Kidney tubule cell (primary cell): ENCODE measurements at places on chromosomes 1 and 21.

GRCh38 chr21:38807986-38808385 lies 2.3 kb downstream of the ETS2 start:
- no peak for DNase-seq

GRCh38 chr1:207695891-207696290 lies 51.0 kb downstream of the CR1L start:
- DNase-seq: no peak

DNA sequence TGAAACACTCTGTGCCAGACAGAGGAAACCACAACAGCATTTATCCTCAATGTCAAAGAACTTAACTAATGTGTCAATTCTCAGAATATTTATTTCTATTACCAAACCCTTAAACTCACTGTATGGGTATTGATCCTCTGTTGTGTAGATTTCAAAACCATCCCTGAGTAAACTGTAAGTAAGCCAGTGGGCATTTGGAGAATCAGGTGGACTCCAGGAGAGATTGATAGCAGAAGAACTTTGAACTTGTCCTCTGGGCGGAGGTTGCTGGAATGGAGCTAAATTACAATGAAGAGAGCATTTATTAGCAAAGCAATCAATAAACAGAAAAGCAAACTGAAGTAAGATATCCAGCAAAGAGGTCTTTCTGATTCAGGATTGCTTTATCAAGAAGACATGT lies 216.1 kb downstream of the USH2A start:
- DNase-seq: no peak

- no peak for DNase-seq
Measured at GRCh38 chr1:19533626-19534025, 48.3 kb upstream of the CAPZB start.

DNA sequence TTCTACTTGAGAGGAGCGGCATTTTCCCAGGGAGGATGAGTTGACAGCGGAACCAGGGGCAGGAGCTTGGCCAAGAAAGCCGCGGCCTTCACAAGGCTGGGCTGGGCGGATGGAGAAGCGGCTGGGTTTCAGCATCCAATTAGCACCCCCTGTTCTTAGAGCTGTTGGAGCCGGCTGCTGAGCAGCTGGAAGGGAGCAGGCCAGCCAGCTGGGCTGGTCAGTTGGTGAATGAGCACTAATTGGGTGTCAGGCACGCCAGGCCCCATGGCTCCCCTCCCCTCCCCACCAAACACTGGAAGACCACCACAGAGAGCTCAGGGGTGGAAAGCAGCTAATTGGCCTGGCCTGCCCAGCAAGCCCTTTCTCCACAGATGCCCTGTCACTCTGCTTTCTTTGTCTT lies 245.6 kb downstream of the RRAGC start:
- DNase-seq: no peak
